T-helper 22 cell (primary cell): ENCODE measurements at places on chromosomes 4 and X.

GRCh38 chrX:14948691-14949090 is 75.5 kb downstream of the MOSPD2 start:
- DNase-seq: no peak

DNA sequence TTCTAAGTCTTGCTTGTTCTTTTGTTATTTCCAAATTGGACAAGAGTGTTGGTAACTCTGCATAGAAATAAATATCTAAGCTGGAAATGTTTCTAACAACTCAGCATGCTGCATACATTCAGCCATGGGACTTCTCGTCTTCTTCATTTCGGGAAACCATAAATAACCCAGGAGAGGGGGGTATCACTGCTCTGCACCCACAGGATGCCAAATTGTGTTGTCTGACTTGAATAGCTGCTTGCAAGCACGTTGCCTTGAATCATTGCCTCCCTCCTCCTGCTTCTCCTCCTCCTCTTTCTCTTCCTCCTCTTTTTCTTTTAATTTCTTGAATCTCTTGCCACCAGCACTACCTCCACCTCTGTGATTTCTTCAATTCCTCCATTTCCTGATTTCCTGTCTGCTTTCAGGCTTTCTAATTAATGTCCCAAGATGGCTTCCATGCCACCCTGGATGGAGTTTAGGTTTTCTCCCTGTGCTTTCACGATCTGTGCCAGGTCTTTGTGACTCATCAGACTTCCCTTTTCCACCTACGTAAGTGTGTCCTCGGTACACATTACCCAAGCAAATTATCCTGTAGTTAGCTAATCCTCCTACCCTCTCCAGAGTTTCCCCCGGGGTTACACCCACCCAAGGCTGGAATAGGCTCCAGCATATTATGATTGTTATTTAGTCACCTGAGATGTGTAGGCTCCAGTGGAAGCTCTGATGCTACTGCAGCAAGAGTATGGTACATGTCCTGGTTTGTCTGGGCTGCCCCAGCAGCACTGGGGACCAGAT is 122.6 kb upstream of the VCX3B start:
- no peak for DNase-seq

DNA sequence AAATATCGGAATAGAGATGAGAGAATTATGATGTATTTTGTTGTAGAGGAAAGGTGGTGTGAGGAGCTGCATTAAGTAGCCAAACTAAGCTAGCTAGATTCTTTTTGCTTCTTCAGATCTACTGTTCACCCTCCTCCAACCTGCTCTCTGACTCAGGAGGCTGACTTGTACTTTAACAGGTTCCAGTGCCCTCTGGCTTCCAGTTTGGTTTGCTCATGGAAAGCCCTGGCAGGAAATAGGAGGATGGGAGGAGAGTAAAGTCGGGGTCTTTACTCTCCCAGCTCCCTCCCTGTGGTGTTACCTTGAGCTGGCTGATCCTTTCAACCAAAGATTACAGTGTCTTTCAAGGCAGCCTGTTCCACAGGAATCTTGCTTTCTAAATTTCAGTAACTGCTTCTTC is 277.0 kb upstream of the EDA2R start:
- no peak for DNase-seq

GRCh38 chrX:96909291-96909690 is 25.6 kb downstream of the RPA4 start:
- no peak for DNase-seq

GRCh38 chr4:140861359-140862176 is 105.4 kb upstream of the TBC1D9 start:
- no peak for DNase-seq

DNA sequence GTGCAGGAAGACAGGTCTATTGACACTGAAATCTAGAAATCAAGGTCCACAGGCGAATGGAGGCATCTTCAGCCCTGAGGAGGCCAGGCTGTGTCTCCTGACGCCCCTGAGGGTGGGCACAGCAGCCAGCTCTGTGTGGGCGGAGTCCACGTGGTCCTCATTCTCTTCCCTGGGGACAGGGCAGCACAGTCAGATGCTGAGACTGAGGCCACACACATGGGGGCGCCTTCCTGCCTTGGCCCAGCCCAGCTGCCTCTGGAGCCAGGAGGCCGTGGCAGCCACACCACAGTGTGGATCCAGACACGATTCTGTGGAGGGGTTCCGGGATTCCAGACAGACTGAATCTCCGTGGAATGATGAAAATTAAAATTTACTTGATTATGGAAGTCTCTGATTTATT is 20.8 kb downstream of the FGFR3 start:
- DNase-seq: no peak

DNA sequence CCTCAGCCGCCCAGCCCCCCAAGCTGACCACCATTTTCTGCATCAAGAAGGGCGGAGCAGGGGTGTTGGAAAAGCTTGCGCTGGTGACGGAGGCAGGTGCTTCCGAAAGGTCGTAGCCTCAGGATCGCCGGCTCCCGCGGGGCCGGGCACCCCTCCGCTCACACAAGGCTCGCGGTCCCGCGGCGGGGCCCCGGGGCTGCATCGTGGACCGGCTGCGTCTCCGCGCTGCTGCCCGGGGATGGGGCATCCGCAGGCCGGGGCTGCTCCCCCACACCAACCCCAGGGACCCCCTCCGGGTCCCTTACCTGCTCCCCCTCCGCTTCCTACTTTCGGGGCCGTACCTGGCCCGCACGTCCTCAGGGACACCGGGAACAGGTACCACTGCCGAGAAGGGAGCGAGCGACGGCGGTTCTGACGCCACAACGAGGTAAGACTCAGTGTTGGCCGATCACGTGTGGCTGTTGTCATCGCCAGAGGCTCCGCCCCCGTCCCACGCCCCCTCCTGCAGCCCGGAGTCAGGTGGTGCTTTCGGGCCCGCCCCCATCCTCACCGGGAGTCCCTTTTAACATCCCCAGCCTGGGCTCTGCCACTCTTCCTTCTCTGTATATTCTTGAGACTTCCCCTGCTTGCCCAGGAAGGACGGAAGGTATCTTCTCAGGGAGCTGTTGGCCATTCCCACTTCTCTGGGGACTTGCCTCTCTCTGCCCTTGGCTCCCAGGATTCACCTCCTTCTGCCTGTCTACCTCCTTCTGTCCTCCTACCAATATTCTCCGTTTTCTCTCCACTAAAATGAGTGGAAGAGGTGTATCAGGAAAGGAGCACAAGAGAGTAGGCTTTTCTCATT is at the start of gene BEX2:
BEX2 (minus strand) TSS at position 436 of the 844 bp plus-strand sequence. CDS start 1,014 bp downstream, outside the sequence.
- DNase-seq: peak; percentile 71

DNA sequence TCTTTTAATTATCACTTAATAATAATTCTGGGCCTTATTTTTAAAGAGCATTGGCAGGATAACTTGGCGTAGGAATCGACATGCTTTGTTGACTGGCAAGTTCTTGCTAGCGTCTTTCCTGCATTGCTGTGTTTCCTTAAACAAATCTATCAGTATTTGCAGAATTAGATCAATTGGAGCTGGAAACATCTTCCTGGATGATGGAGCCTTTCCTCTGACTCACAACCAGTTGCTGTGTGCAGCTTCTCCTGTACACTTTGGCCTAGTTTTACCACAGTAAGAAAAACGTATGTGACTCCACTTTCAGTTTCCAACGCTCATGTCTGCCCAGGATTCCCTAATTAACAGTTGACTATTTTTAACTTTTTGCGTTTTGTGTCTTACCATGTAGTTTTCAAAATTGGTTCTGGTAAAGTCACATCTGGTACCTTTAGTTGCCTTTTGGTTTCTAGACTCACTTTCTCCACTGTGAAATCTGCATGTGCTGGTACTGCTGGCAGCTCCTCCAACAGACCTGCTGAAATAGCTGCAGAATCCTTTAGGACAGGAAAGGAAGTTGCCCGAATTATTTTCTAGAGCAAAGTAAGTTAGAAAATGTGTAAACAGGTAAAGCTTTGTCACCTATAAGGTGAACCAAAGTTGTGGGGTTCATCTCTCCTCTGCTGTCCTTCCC is 553.2 kb upstream of the FAT1 start:
- no peak for DNase-seq

- no peak for DNase-seq
Observed at GRCh38 chr4:154928640-154929257, 147.7 kb downstream of the RBM46 start.
